ENCODE measurements at places on chromosomes 2 and 18.

GRCh38 chr2:145157036-145157675 is 637.2 kb upstream of the ZEB2 start:
- no peaks in the 10 kb centered on the region for H3K4me1 ChIP-seq
- H3K27me3 ChIP-seq: no peaks in the 10 kb centered on the region
- no peak for DNase-seq
- H3K27ac ChIP-seq: no peak overlapping the region
- H3K4me3 ChIP-seq: no peak overlapping the region

- no peaks in the 10 kb centered on the region for H3K4me1 ChIP-seq
- no peaks in the 10 kb centered on the region for H3K36me3 ChIP-seq
- H3K27ac ChIP-seq: no peak overlapping the region
- no peak for DNase-seq
- no peaks in the 10 kb centered on the region for H3K27me3 ChIP-seq
- no peak overlapping the region for H3K4me3 ChIP-seq
These were observed 267.6 kb downstream of the SRBD1 start for GRCh38 chr2:45343251-45344017.

- DNase-seq: no peak
- no peaks in the 10 kb centered on the region for H3K27me3 ChIP-seq
- H3K27ac ChIP-seq: no peak overlapping the region
- no peak overlapping the region for H3K4me3 ChIP-seq
- H3K4me1 ChIP-seq: no peaks in the 10 kb centered on the region
These were observed 1098.7 kb upstream of the FANCL start for GRCh38 chr2:59339837-59340207.

- H3K4me3 ChIP-seq: no peak overlapping the region
- no peak overlapping the region for H3K27ac ChIP-seq
- no peaks in the 10 kb centered on the region for H3K27me3 ChIP-seq
- no peaks in the 10 kb centered on the region for H3K36me3 ChIP-seq
- no peaks in the 10 kb centered on the region for H3K4me1 ChIP-seq
These were observed 35.1 kb upstream of the RASGRP3 start for GRCh38 chr2:33441235-33441810.

GRCh38 chr18:57595347-57595746 is 8.8 kb upstream of the FECH start:
- H3K27ac ChIP-seq: no peak overlapping the region
- no peaks in the 10 kb centered on the region for H3K27me3 ChIP-seq
- H3K36me3 ChIP-seq: peaks cover 12% of the 10 kb centered on the region
- no peak overlapping the region for H3K4me3 ChIP-seq
- H3K4me1 ChIP-seq: no peaks in the 10 kb centered on the region
- DNase-seq: no peak
